ENCODE measurements at places on chromosomes 12 and 14. TPM values are rescaled to one million over a fixed set of nuclear protein-coding genes. Genes with fewer than 3 reads are reported as not detected.

Gene SLC8A3
- total RNA-seq = 0.19 TPM

Gene ZC2HC1C
- total RNA-seq = 4.2 TPM

Gene CPNE6
- total RNA-seq = not detected

Gene OAS1
- 20.2 TPM for total RNA-seq

Gene B4GALNT3
- total RNA-seq = not detected

Gene FAM90A1
- not detected for total RNA-seq

Data from subcutaneous adipose tissue (tissue), 4 donors.